ENCODE measurements at places on chromosomes 12 and 14. TPM values are rescaled to one million over a fixed set of nuclear protein-coding genes. Genes with fewer than 3 reads are reported as not detected.

The COL2A1 gene
- 0.34 TPM for total RNA-seq

The TROAP gene
- 46.6 TPM for total RNA-seq

DNA sequence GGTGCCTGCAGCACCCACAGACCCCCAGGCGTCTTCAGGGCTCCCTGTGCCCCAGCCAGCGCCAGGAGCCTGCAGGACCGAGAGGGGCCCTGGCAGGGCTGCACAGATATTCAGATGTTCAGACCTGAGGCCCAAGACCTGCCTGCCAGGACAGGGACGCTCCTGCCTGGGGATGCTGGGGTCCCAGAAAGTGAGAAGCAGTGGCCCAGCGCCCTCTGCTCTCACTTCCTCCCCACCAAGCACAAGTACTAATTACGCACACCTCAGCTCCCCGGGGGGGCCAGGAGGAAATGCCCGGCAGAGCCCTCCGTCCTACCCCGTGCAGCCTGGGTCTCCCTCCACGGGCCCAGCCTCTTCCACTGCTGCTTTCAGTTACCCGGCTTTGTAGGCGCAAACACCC is 28.8 kb upstream of the INF2 start:
- DNase-seq, result peak; percentile 24

- DNase-seq, result no peak
These were observed 444.0 kb downstream of the CCER1 start for GRCh38 chr12:90510948-90511347.

GRCh38 chr14:54789166-54789565 is 113.5 kb downstream of the GCH1 start:
- no peak for DNase-seq

GRCh38 chr14:99645545-99646505 is 896 bp downstream of the HHIPL1 start:
- DNase-seq, result no peak

GRCh38 chr12:122394626-122395194 is 27.8 kb downstream of the CLIP1 start:
- no peak for DNase-seq

GRCh38 chr12:7129872-7130691 is at the start of gene CLSTN3:
Gene CLSTN3, plus strand, starts transcription at chr12:7130371. Its CDS starts 278 bp downstream, at chr12:7130649.
- DNase-seq, result peak; percentile 88
